Activated naive CD4-positive, alpha-beta T cell treated with anti-CD3 and anti-CD28 coated beads for 36 hours (primary cell): ENCODE measurements at places on chromosomes 6 and 20.
A peak's percentile ranks its signal among the peaks of the same experiment; 100 is the strongest.

GRCh38 chr6:151451417-151451949, 443 bp downstream of the RMND1 start:
- no peak for DNase-seq

DNA sequence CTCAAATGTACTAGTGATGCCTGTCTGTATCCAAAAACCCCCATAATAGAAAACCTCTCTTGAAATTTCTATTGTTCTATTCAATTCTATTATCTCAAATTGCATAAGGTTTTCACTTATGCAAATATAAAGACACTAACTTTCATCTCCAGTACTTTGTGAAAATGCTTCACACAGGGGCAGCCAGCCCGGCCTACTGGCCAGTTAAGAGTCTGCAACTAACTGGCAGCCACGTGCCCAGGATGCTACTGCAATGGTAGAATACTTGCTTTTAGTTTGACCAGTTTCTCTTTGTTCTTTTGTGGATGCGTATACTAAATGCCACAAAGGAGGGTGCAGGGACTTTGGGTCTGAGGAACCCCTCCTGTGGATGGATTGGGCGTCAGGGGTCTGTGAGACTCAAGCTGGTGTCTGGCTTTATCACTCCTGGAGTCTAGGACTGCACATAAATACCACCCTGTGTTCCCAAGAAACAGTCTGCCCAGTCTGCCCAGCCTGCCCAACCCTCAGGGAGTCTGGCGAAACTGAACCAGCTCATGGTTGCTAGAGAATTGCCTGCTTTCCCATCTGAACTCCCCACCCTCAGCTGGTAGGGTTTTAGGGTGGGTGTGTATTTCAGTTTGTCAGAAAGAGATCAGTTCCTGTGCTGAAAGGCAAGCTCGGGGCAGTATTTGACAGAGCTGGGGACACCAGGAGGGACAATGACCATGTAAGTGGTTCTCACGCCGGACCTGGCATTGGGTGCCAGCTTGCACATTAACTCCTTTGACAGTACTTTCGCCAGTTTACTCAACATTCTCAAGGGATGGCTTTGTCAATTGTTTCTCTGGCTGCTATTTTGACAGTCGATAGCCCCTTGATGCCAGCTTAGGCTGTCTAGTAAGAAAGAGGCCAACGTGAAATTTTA, 558.2 kb upstream of the JAG1 start:
- no peak for DNase-seq

DNA sequence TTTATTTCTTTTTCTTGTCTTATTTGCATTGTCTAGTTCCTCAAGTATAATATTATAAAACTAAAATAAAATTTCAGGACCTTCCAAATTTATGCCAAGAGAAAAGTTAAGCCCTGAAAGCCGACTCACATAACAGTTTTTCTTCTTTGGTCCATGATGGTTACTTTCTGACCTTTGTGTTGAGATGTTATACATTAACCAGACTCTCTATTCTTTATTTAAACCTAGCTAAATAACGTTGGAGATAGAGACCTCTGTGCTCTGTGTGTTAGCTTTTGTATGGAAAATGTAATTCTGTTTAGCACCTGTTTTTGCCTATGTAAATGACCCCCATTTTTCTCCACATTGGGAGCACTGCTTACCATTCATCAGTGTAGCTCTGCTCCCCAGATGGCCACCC, 352.4 kb downstream of the CD109 start:
- no peak for DNase-seq

- no peak for DNase-seq
These were observed 219.6 kb downstream of the CD83 start for GRCh38 chr6:14337152-14337551.

- no peak for DNase-seq
These were observed 246.9 kb upstream of the PRDM1 start for GRCh38 chr6:105839266-105839665.

DNA sequence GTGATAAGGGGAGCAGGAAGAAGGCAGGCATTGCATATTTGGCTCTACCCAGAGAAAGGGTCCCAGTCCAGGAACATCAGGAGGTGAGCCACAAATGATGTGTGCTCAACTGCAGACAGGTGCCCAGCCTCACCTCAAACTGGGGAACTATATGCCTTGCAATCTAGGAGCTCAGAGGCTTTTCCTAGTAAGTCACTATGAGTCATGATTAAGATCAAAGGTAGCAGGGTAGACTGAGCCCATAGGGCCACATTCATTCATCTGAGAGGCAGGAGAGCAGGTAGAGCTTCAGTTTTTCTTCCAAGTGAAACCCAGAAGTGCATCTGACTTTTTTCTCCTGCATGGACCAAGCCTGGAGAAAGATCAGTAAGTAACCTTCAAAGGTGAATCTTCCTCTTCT, 31.3 kb downstream of the MARCKS start:
- DNase-seq = no peak

GRCh38 chr6:117465691-117466090, 16.8 kb upstream of the DCBLD1 start:
- no peak for DNase-seq

GRCh38 chr6:31041372-31041974, 31.2 kb downstream of the MUC22 start:
- no peak for DNase-seq

GRCh38 chr6:82035526-82035925, 212.0 kb downstream of the IBTK start:
- DNase-seq = no peak

DNA sequence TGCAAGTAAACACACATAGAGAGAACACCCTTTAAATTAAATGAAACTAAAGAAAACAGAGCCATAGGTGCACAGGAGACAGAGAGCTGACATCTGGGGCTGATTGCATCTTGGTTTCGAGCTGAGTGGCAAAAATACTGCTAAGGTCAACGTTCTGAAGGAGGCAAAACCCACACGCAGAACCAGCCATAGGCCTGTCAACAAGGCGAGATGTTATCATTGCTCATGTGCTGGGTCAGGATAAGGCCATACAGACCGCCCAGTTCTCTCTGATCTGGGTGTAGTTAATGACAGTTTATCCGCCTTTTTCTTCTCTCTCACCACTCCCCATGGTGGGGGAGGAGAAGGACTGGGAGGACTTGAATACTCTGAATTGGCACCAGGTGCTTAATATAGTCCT, 4.5 kb upstream of the FAM110A start:
- no peak for DNase-seq

DNA sequence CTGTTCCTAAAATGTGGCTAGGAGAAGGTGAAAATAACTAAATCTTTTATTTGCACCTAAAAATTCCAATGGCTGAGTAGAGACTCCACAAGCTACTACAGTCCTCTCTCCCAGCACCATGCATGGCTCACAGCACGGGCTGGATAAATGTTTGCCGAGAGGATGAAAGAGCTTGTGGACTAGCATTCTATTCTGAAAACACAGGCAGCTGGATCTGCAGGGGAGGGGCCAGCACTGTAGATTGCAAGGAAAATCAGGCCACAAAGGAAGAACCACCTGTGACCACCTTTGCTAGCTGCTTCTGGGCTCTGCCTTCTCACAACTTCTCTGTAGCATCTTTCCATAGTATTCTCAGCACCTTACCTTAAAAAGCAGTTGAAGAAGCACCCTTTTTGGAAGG, 46.6 kb downstream of the CLIC5 start:
- no peak for DNase-seq

GRCh38 chr6:27839626-27840475, 72.3 kb downstream of the OR2B2 start:
- DNase-seq = peak; percentile 23

DNA sequence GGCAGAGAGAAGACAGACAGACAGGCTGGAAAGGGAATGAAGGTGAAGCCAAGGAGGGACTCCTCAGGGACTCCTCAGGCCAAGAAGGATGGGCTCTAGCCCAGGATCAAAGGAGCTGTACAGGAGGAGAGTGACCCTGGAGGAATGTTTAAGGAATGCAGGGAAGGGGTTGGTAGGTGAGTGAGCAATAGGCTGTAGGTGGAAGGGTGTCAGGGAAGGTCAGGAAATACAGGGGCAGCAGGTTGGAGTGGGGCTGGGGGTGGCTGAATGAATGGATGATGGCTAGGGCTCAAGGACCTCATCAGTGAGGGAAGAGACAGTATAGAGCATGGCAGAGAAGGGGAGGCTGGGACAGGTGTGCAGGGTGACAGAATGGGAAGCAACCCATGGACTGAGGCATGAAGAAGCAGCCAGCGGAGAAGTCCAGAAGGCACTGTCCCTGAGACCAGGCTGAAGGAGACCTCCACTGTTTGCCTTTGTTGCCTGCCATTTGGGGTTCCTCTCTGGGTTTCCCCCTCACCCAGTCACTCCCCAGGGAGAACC, 13.2 kb downstream of the SYNGAP1 start:
- no peak for DNase-seq
